ENCODE measurements at places on chromosomes 4 and X.
A peak's percentile ranks its signal among the peaks of the same experiment; 100 is the strongest.

DNA sequence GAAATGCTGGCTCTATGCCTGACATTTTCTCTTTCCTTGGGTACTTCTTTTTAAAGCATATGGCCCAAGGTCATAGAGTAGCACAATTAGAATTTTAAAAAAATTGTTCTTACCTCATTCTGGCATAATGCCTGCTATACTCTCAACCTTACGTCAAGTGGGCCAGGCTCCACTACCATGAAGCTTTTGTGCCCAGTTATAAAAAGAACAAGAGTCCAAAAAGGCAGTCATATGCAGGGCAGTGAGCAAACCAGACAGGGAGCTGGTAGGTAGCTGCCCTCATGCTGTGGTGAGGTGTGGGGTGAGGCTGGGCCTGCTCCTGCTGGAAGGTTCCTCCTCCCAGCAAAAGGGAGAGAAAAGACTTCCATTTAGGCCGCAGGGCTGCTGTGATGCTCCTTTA, 64.4 kb upstream of the UCP1 start:
- no peak for DNase-seq

DNA sequence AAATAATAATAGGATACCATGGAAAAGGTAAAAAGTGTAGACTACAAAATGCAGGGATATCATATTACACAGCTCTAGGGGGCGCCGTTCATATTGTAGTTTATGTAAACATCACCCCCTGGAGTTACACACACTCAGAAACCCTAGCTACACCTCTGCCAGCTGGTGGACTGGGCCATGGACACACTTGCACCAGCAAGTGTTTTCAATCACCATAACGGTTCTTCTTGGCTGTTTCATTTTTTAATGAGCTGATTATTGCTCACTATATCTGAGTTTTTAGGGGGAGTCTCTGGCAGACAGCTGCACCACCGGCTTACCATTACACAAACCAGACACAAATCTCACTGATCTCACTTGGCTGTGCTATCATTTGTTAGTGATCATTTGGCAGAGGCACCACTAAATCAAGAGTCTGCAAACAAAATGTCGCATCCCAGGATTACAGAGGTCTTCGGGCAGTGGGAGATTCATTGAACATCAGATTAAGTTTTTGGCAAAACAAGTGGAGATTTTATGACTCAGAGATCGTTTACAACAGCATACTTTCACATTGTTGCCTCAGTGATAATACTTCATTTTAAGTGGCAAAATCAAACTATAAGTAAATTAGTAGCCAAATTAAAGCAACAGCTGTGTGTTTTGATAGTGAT, 185.7 kb downstream of the UNC5C start:
- no peak for DNase-seq

GRCh38 chr4:1821679-1822567, 28.8 kb downstream of the FGFR3 start:
- peak; percentile 44 for DNase-seq

GRCh38 chr4:161714931-161715330, 448.9 kb downstream of the FSTL5 start:
- DNase-seq: no peak

GRCh38 chr4:61405307-61405706, 205.2 kb downstream of the ADGRL3 start:
- no peak for DNase-seq

DNA sequence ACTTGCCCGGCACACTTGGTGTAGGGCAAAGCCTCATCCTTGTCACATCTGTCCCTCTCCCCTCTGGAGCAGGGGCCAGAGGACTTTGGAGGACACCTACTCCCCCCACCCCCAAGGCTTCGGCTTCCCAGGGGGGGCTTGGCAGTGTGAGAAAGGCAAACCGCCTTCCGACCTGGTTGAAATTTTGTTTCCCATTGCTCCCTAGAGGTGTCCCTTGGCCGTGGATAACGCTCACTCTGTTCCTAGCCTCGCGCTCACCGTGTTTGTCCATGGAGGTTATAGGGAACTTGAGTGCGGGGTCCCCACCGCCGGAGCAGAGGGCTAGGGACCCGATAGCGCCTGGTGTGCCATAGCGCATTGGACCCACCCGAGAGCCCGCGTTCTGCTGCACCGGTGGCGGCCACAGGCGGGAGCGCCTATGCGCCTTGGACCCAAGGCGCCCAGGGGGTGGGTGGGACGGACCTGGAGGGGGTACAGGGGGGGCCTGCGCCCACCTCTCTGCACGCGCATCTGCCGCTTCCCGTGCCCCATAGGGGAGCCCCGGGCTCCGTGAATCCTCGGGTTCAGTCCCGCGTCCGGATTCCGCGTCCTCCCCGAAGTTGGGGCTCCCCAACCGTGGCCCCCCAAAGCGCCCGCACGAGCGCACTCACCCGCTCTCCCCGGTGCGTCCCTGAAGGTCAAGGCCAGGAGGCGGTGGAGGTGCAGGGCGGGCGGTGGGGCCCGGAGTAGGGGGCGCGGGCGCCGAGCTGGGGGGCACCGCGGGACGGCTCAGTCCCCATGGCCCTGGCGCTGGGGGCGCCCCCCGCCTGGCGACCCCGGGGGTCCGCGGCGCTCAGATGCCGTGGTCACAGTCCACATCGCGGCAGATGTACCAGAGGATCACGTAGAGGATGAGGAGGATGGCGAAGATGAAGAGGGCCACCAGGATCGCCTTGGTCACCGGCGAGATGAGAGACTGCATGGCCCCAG, 82.7 kb upstream of the DHRSX start:
- no peak for DNase-seq

DNA sequence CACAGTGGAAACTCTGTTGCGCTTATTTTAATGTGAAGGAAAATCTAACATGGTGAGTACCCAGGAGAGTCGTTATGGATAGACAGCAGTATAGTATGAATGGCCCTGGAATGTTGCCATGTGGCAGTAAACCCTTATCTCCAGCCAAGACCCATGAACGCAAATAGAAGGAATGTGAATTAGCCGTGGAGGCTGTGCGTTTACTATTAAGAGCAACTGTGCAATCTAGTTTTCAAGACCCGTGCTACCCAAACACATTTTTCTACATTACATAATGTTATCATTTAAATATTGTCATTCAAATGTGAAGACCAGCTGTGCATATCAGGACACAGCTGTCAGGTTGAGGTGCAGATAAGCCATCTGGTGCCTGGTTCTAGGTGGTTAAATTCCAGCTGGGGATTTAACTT, 13.3 kb upstream of the AGA start:
- no peak for DNase-seq

- DNase-seq: peak; percentile 50
These were observed 6.9 kb downstream of the CTBP1 start for GRCh38 chr4:1241936-1242505.

- no peak for DNase-seq
These were observed 14.3 kb upstream of the FAM241A start for GRCh38 chr4:112130906-112131305.

- DNase-seq: no peak
These were observed 84.6 kb upstream of the STS start for GRCh38 chrX:7062903-7063302.

DNA sequence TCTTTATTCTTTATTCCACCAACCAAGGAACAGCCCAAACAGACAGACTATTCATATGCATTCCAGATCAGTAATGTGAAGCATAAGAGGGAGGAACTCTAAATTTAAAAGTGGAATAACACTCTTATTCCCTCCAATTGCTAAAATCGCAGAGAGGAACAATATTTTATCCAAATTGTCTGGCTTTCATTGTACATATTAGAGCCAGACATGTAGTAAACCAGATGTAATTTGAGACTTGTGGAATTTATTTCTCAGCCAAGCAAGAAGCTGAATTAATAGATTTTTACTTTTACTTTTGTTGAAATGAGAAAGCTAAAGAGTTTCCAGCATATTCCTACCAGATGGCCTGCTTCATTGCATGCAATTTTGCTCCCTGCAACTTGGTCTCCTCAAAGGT, 674.6 kb upstream of the SLIT2 start:
- DNase-seq: no peak

- DNase-seq: no peak
These were observed 58.1 kb downstream of the MAML3 start for GRCh38 chr4:140095694-140096482.

DNA sequence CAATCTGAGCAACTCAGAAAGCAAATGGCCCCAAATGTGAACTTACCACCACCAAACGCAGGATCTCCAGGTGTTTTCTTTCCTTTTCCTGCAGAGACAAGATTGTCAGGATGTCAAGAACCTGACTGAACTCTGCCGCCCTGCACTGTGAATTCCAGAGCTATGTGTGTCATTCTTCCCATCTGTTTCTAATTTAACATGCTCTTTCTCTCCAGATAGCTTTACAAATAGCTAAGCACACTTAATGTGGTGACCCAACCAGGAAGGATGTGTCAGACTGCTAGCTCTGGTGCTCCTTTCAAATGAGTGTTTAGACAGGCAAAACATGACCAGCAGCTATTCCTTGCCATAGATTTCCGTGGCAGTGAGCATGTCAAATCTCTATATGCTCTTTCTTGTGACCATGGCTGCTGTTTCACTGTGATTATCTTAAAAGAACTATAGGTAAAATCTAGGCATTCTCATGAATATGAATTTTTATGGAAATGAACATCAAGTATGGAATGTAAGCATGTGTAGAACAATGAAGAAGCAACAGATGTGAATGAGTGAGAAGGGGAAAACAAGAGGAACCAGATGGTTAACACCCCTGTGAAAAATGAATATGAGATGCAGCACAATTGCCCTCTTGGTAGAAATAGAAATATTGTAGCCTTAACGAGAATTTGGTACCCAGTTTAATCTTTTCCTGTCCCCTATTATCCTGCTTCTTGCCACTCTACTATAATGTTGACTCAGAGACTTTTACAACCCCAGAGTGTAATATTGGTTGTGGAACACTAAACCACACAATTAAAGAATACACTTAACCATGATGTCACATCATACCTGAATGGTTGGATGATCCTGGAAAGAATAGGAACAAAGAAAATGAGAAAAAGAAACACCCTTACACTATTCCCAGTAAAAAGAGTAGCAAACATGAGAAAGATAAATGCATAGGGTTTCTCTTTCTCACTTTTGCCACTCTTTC, 247.8 kb upstream of the DKK2 start:
- no peak for DNase-seq

DNA sequence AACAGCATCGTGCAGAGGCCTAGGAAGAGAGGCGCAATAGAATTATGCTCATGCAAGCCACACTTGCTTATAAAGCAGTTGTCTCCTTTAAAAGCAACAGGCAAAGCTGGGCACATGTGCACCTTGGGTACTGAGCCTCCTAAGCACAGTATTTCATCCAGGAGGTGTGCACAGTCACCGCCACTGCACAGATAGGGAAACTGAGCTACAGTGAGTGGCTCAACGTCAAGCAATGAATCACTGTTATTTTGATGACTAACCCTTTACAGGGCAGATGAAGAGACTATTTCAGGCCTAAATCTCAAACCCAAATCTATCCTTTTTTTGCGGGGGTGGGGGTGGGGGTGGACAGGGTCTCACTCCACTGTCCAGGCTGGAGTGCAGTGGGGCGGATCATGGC, 42.3 kb downstream of the BCOR start:
- no peak for DNase-seq

DNA sequence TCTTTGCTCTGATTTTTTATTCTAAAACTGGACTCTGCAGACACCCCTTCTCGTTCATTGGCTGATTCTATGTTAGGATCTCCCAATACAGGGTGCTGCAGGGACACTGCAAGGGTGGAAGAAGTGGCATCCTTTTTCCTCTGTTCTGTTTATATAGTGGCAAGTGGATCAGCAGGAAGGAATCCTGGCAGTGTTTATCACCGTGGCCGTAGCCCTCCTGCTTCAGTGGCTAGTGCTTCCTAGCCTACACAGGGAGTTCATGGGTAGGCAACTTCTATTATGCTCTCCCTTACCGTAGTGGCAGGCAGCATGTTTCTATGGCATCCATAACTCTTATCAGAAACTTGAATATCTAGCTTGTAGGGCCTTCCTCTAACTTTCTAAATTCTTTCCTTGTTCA, 6.4 kb upstream of the AP1AR start:
- DNase-seq: no peak

GRCh38 chr4:179278647-179279046, 1836.4 kb upstream of the AGA start:
- no peak for DNase-seq

GRCh38 chr4:2296631-2297601, 35.0 kb upstream of the MXD4 start:
- DNase-seq: peak; percentile 41

DNA sequence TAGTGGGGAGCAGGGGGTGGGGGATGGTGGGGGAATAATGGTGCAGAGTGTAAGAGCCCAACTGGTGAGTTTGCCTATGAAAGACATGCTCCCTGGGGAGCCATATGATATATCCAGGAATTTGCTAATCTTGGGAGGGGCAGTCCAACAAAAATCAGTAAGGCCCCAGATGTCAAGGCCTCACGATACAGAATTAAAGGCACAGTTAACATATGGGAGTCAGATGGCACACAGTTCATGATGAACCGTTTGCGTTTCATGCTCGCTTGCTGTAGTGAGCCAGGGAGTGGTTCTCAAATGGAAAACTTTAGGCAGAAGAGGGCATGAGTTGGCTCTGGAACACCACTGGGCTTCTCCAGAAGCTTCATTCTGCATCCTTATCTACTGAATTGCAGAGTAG, 33.9 kb upstream of the VCX2 start:
- no peak for DNase-seq

GRCh38 chrX:48883729-48884128, 13.8 kb downstream of the TIMM17B start:
- no peak for DNase-seq

DNA sequence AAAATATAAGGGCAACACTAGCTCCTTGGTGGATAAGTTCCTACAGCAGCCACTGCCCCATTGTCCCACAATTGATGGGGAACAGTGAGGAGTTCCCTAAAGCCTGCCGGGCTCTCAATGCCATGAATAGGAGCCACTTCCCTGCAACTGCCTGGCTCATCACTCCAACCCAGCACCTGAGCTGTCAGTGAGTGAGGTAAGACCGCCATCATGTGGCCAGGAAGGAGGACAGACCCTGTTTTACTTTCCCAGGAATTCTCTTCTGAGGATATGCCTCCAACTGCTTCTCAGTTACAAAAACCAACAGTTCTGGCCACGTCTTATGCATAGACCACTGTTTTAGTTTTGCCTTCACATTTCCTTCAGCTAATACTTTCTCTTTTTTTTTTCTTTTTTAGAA, 45.5 kb downstream of the SRPX start:
- no peak for DNase-seq

DNA sequence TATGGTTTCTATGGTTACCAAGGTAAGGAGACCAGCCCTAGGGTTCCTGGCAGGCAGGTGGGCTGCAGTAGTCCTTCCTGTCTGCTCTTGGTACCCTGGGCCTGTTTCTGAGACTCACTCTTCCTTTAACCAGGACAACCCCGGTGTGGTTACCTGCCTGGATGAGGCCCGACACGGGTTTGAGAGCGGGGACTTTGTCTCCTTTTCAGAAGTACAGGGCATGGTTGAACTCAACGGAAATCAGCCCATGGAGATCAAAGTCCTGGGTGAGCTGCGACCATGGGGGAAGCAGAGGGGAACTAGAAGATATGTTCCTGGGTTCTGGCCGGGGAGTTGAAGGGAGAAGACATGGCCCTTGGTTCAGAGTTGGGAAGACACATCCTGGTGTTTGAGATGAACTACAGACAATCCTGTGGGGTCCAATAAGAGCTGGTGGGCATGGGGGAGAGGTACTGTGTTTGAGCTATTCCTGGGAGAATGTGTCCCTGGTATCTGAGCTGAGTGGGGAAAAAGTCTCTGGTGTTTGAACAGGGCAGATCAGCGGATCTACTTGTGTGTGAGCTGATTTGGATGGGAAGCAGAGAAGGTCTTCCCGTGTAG, 7.8 kb downstream of the UBA1 start:
- DNase-seq: no peak

All from left lobe of liver (tissue), 2 donors.